ENCODE measurements at places on chromosomes 5 and 9.

- ATAC-seq = peak; percentile 6
These were observed 139.7 kb downstream of the TSSK1B start for GRCh38 chr5:113295111-113295539.

DNA sequence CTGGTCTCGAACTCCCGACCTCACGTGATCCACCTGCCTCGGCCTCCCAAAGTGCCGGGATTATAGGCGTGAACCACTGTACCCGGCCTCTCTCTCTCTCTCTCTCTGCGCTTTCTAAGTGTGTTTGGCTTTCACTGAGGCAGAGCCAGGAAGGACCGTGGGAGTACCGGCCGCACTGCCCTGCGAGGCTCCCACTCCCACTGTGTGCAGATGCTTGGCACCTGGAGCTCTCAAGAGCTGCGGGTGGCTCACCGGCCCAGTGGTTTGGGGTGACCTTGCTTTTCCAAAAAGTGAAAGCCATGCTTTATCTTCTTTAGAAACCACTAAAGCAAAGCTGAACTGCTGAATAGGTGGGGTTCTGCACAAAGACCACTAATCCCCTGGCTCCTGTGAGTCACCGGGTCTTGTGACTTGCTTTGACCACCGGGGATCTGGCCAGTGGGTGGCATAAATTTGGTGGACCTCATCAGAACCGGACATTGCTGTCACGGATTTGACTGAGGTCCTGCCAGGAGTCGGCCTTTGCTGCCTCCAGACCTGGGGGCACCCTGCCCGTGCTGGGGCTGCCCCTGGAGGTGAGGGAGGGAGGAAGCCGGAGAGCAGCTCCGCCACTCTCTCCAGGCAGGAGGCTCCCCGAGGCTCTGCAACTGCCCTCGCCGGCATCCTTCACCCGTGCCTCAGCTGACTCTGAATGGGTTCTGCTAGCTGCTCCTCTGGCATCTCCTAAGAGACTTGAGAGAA lies 228.9 kb downstream of the FANCC start:
- no peak for ATAC-seq

DNA sequence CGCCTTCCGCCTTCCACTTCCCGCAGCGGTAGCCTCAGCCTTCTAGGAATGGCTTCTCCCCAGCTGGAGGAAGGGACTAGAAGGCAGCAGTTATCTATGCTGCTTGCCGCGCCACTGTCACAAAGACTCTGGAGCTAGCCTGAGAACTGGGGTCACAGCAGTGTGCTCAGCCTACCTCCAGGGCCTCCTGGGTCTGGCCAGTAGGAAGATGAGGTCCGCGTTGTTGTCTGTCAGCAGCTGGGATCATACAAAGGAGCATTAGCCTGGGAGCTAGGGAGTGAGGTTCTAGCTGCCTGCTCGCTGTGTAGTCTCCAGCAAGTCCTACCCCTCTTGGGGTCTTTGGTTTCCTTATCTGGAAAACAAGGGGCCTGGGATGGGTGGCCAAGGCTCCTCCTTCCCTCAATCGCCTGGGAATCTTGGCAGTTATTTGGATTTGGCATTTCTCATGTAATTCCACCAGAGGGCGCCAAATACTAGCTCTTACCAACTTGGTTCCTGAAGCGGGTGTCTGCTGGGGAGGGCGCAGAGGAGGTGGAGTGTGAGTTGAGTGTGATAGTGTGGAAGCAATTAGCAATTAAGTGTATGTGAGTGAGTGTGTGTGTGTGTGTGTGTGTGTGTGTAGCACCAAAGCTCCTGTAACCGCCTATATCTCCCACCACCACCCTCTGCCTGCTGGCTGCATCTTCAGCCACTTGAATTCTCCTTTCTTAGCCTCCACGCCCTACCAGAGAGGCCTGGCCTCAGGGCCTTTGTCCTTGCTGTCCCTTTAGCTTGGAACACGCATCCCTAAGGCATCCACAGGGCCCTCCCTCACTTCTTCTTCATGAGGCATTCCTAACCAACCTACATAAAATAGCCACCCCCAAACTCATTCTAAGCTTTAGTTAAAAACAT lies 97.1 kb downstream of the ENTREP1 start:
- ATAC-seq = peak; percentile 67

DNA sequence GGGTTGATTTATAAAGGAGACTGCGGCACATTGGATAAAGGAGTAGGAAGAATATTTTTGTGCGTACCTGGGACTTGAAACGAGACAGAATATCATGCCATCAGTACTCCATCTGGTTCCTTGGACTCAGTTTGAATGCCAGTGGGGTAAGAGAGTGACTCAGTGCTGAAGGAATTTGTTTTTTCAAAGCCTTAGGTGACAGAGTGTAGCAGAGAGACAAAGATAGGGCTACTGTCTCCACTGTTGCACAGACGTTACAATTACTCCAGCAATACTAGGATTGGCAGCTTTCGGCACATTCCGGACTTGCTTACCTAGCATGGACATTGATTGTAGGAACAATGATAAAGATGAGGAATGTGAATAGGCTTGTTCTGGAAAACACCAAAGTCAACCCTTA lies 250.7 kb downstream of the KCTD16 start:
- ATAC-seq = no peak

GRCh38 chr5:58107704-58108103 lies 352.2 kb downstream of the PLK2 start:
- ATAC-seq = peak; percentile 79
